NCI-H460 (cell line): ENCODE measurements at places on chromosomes 5 and 9. TPM values are rescaled to one million over a fixed set of nuclear protein-coding genes. Genes with fewer than 3 reads are reported as not detected.

DNA sequence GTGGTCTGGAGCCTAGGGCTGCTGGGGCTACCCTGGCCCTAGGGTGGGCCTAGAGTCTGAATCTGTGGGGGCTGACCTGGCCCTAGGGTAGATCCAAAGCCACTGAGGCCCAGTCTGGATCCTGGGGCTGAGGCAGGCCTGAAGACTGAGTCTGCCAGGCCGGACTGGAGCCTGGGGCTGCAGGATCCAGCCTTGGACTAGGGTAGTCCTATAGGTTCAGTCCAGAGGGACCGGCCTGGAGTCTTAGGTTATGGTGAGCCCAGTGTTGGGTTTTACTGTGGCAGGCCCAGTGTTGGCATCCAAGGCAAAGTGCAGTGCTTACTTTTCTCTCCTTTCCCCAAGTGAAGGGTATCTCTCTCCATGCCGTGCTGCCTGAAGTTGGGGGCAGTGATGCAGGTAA is 227.9 kb upstream of the TAS2R1 start:
- no peak for DNase-seq

DNA sequence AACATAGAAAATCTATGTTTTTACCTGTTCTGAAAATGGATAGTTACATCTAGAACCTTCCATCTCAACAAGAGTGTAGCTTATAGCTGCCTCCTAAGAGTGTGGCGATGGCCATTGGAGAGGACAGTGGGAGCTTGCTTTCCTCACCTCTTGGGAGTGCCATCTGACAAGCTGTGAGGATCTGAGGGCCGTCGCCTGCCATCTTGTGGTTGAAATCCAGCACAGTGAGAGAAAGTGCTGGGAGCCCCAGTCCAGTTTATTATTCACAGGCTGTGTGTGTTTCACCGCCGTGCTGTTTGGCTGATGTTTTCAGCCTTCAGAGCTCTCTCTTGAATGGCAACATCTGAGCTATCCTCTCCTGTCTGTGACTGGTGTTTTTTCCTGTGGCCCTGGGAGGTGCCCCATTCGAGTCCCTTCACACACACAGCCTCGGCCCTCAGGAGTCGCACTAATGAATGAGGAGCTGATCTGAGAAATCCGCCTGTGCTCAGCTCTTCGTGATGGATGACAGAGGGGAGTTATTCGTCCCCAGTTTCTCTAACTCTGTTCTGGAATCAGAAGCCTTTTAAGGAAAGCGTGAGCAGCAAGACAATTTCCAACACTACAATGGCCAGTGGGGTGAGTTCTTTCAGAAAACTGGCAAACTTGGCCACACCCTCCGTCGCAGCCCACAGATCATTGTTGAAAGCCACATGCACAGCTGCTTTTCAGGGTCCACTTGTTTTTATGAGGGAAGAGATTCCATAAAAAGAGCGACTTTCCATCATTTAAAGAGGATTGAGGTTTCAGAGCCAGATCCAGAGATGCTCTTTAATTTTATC is 170.3 kb downstream of the PDZD2 start:
- peak; percentile 76 for DNase-seq

DNA sequence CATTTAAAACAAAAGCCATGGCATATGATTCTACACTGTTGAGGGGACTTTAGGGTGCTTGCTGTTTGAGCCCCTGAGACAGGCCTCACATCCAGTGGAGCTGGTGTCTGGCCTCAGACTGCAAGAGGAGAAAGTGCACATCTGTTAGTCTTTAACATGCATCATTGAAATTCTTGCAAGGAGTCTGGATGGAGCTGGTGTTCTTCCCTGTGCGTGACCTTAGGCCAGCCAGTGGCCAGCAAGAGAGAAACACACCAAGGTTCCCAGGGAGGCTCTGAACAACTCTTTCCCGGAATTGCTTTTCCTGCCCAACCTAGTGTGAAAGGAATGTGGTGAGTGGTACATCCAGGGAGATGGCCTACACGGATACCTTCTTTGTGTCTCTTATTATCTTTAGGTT is 282.8 kb upstream of the TNC start:
- DNase-seq: no peak

DNA sequence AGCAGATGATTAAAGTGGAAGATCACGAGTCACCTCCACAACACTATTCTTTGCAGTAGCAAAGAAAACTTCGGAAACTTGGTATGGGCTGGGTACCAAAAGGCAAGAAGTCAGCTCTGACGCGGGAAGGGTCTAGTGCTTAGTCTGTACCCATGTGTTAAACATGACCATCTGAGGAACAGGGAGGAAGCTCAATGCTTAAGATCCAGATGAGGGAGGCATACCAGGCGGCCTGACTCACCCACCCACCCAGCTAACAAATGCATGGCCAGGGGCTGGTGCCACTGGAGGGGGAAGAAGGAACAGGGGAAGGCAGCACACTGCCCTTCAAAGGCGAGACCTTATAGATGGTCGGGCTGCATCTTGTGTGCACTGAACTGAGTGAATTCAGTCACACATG is 41.8 kb downstream of the CAMSAP1 start:
- DNase-seq: no peak

- DNase-seq: no peak
These were observed 62.1 kb upstream of the SPDL1 start for GRCh38 chr5:169521366-169521983.

GRCh38 chr5:157216391-157217142 is 35.9 kb downstream of the ITK start:
- DNase-seq: no peak

GRCh38 chr5:177552839-177553455 is 1.4 kb downstream of the FAM193B start:
- DNase-seq: no peak

- no peak for DNase-seq
These were observed 70.5 kb downstream of the APBA1 start for GRCh38 chr9:69601698-69602097.

DNA sequence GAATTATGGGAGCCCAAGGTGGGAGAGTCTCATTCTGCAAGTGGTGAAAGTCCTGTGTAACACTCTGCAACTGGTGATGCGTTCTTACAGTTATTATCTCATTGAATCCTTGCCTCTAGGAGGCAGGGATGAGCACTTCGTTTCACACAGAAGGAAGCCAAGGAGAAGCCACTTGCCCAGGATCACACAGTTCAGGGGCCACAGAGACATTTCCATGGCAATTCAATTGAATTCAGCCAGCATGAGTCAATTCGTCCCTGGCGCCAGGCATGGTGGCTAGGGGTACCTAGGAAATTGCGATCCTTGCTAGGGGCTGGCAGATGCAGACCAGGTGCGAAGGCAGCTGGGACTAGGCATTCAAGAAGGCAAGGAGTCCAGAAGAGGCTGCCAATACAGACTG is 26.2 kb downstream of the LHX2 start:
- DNase-seq: no peak

GRCh38 chr5:178359738-178360137 is 127.1 kb upstream of the PHYKPL start:
- no peak for DNase-seq

- no peak for DNase-seq
These were observed 5.9 kb upstream of the PRKACG start for GRCh38 chr9:69019808-69020207.

GRCh38 chr9:93207326-93207814 is 23.4 kb downstream of the WNK2 start:
- DNase-seq: no peak

DNA sequence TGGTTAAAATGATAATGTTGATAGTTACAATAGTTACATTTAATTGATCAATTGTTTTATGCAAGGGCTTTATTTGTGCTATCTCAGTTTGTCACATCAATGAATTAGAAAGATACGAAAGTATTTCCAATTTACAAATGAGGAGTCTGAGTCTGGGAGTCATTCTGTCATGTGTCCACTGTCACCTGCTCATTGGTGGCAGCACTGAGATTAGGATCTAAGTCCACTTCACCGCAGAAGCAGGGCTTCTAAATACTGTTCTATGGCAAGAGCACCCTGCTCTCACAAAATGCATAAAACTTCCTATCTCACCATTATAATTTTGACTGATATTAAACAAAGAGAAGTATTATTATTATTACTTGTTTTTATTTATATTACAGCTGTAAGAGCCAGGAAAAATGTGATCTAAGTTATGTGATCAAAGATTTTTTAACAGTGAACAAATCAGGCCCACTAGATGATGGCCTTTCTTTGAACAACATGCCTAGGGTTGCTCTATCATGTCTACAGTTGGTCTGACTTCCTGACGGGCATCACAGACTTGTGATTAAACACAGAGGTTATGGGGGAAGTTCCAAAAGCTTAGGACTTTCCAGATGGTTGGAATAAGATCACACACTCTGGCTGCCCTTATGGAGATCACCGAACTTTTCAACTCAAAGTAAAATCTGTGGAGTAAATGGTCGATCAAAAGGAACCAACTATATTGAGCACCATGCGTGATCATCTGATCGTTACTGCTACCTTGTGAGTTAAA is 15.1 kb downstream of the TLR4 start:
- no peak for DNase-seq

DNA sequence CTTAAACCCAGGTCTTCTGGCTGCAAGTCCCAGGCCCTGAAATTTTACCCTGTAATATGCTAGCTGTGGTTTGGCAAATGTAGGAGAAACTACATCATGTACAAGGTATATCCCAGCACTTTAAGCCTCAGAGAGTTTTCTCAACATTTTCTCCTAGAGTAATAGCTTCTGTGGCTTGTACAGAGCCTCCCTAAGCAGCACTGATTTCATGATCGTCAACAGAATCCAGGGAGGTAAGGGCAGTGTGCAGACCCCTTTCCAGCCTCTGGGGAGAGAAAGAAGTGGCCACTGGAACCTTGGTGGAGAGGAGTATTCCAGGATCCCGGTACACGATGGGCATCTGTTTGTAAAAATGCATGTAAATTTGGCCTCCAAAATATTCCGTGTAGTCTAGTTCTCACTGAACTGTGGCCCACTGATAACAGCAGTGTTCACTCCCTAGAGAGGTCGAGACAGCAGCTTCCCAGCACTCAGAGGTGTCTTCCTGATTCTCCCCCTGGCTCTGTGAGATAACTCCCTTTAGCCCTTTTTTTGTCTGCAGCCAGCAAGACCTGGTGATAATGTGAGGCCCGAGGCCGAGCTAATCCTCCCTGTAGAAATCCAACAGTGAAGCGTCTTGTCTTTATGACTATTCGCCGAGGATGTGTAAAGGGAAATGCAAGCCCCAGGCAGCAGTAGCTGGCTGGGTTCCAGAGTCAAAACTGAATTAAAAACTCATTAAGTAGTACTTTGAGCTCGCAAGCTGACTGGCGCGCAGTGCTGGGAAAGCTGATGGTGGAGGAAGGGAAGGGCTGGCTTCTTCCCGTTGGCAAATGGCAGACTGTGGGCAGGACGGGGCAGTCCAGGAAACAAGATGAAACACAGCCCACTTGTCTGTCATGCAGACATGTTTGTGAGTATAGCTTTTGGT is 59.0 kb downstream of the MAP1B start:
- DNase-seq: no peak

DNA sequence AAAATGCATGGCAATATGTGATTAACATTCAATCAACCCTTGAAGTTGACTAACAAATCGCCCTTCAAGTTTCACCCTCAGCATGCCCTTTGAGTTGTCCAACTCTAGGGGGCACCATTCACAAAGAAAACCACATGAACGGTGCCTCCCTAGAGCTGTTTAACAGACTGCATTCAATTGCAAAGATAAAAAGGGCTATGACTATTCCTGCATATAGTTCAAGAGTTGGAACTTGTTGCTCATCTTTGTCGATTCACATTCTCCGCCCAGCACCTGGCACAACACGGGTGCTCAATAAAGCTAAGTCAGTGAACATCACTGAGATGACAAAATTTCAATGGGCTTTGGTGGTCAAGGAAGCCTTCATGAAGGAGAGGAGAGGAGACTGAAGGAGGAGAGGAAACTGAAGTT is 69.6 kb upstream of the SLC30A5 start:
- peak; percentile 30 for DNase-seq

GRCh38 chr9:134314950-134315715 is 11.1 kb upstream of the RXRA start:
- no peak for DNase-seq

GRCh38 chr5:152309926-152310450 is 95.1 kb downstream of the NMUR2 start:
- no peak for DNase-seq

DNA sequence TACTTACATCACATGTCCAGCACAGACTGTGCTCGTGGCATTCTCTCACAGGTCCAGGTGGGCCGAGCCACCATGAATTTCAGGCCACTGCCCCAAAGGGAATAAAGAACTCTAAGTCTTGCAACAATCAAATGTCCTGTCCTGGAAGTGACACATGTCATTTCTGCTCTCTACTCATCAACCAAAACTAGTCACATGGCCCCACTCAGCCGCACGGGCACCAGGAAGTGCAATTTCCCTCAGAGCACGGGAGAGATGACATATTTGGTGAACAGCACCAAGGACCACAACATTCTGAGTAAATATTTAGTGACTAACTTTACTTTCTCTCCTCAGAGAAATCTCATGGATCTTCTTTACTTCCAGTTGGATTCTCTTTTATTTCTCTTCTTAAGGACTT is 131.1 kb upstream of the TUT7 start:
- no peak for DNase-seq

DNA sequence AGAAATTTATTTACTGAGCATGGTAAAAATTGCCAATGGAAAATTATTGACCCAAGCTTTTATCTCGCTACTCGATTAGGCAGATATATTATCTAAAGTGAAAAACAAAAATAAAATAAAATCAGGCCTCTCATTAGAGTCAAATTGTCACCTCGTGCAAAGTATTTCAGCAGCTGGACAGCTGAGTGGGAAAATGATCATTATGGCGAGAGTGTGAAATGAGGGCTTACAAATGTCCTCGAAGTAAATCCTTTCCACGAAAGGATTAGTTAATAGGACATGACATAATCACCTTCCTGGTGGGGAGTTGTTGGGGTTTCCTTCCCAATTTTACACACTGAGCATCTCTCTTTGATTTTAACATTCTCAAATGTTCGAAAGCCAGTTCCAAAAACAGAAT is 5.4 kb upstream of the DPYSL3 start:
- no peak for DNase-seq

GRCh38 chr5:13946111-13946510 is 1.6 kb upstream of the DNAH5 start:
- DNase-seq: no peak

DNA sequence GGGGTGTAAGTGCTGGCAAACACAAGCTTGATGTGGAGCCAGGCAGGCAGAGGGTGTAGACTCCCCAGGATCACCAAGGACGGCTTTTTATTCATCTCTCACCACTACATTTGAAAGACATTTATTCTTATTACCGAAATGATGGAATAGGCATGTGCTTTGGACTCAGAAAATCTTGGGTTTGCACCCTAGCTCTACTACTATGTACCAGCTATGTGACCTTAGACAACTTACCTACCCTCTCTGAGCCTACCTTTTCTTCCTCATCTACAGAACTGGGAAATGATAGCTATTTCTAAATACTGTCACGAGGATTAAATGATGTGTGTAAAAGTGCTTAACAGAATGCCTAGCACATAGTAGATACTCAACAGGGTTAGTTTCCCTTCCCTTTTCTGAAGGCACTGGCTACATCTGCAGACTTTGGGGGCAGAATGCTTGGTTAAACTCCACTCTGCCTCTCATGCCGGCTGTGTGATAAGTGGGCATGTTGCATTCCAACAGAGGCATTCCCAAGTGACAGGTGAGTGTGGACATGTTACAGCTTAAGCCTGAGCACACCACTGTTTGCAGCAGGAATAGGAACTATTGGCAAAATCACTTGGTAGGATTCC is 94.8 kb downstream of the SLC1A3 start:
- no peak for DNase-seq

GRCh38 chr9:110156902-110157301 is 51.1 kb downstream of the C9orf152 start:
- DNase-seq: no peak

The POU5F2 gene
- total RNA-seq: 0.58 and 0.87 TPM in 2 replicates

The PAEP gene
- 2.9 and 3.7 TPM in 2 replicates for total RNA-seq

The SOHLH1 gene
- total RNA-seq: not detected in 2 replicates

The SLC1A1 gene
- total RNA-seq: 0.10 TPM in 1 of 2 replicates, not detected in the other

The RAI14 gene
- 13.1 and 15.9 TPM in 2 replicates for total RNA-seq

The RXFP3 gene
- not detected in 2 replicates for total RNA-seq

The TMEM232 gene
- total RNA-seq: 0.84 and 2.0 TPM in 2 replicates
